ENCODE measurements at places on chromosomes 12 and 14. TPM values are rescaled to one million over a fixed set of nuclear protein-coding genes. Genes with fewer than 3 reads are reported as not detected.

GRCh38 chr12:90773491-90773890, 181.5 kb downstream of the CCER1 start:
- DNase-seq: no peak

DNA sequence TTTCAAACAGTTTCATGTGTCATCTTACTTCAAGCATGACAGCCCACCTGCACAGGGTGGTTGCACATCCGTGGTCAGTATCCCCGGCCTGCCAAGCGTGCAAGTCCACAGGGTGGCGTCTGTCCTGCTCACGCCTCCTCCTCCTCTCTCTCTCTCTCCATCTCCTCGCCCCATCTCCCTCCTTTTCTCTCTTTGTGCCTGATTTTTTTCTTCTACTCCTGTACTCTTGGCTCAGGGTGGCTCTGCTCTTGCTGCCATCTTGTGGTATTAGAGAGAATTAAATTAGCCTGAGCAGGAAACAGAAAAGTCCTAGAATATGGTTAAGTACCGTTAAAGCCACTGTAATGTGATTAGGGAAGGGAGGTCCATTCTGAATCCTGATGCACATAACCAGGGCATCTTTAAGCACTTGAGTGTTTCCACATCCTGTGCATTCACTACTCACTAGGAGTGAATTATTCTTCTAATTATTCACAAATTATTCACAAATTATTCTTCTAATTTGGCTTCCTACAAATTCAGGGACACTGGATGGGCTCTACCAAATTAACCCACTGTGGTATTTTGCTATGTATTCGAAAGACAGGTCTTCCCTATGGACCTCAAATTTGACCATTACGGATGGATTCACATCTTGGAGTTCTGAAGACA, 25.5 kb upstream of the DTX1 start:
- peak; percentile 66 for DNase-seq

EEA1 gene
- 17.2 TPM for total RNA-seq

GRCh38 chr14:98903371-98903770, 368.6 kb downstream of the BCL11B start:
- peak; percentile 88 for DNase-seq

SAMD4A gene
- 42.0 TPM for total RNA-seq

IFNG gene
- not detected for total RNA-seq

GRCh38 chr12:46831335-46832129, 5.7 kb upstream of the SLC38A4 start:
- no peak for DNase-seq

EXOC3L4 gene
- not detected for total RNA-seq

GRCh38 chr12:56585098-56585497, 45.0 kb downstream of the BAZ2A start:
- no peak for DNase-seq

DNA sequence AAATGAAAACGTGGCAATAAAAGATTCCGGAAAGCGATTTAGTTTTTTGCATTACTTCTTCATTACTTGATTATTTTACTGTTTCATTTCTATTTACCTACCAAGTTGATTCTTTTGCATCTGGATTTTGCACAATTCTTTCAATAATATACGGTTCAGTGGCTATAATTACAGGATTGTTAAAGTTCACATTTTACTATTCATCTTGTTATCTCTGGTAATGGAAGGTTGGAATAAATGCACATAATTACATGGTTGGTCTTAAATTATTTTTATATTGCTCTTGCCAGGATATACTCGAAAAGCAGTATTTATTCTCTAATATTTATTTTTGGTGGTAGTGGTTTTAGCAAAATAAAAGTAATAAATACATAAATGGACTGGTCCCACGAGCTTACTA, 837.9 kb downstream of the DIO2 start:
- no peak for DNase-seq

DNA sequence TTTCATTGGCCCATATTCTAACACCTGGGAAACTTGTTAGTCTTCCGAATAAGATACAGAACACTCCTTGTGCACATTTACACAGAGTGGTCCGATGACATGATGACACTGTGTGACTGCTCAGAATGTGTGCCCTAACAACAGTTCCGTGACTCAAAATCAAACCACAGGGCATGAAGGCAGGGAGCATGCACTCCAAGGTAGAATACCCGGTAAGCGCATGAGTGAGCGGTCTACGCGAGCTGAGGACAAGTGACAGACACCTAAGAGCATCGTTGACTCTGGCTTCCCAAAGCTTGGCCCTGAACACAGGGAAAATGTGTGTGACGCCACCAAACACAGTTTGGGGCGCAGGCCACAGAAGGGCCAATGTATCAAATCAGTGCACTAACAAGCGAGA, 18.6 kb downstream of the CLIP1 start:
- no peak for DNase-seq

- no peak for DNase-seq
Measured at GRCh38 chr14:105060751-105061427, 4.3 kb downstream of the GPR132 start.

TMEM121 gene
- 2.2 TPM for total RNA-seq

GRCh38 chr14:65382586-65382985, 29.9 kb upstream of the FUT8 start:
- no peak for DNase-seq

- no peak for DNase-seq
Measured at GRCh38 chr14:90503582-90503981, 106.8 kb downstream of the CALM1 start.

GRCh38 chr14:80992580-80992979, 37.2 kb downstream of the TSHR start:
- DNase-seq: no peak

AKAP6 gene
- 4.8 TPM for total RNA-seq

- peak; percentile 82 for DNase-seq
Measured at GRCh38 chr14:68884031-68885030, 91.5 kb upstream of the ZFP36L1 start.

DNA sequence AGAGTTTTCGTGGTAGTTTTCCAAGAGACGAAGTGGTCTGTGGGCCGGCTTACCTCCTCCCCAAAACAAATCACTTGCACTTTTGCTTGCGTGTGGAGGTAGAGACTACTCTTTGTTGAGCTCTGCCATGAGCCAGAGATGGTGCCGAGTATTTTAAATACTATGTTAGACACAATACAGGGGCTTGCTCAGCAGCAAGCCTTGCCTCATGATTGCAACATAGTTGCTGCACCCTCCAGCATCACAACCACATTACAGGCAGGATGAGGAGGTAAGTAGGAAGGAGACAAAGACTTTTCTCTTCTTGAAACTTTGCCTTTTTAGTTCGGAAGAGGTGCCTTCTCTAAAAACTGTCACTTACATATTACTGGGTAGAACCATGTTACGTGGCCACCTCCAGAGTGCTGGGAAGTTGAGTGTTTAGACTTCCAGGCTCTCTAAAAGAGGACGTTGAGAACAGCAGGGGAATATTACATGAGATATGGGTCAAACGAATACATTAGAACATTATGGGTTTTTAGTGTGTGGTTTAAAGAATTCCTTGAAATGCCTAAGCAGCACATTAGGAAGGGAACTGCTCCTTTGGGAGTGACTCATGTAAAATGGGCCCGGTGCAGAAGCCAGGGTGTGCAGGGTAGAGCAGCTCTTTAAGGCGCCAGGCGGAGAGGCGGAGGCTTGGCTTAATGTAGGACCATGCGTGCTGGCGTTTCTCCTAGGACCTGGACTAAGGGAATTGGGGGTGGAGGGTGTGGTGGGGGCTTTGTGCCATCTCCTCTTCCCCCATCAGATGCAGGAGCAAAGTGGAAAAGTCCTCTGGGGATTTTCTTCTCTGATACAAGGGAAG, 110.6 kb upstream of the PRMT8 start:
- no peak for DNase-seq

- DNase-seq: no peak
Measured at GRCh38 chr14:72701605-72702004, 192.3 kb downstream of the DPF3 start.

- no peak for DNase-seq
Measured at GRCh38 chr12:41684997-41685396, 459.7 kb downstream of the GXYLT1 start.

MYO1H gene
- not detected for total RNA-seq

DNA sequence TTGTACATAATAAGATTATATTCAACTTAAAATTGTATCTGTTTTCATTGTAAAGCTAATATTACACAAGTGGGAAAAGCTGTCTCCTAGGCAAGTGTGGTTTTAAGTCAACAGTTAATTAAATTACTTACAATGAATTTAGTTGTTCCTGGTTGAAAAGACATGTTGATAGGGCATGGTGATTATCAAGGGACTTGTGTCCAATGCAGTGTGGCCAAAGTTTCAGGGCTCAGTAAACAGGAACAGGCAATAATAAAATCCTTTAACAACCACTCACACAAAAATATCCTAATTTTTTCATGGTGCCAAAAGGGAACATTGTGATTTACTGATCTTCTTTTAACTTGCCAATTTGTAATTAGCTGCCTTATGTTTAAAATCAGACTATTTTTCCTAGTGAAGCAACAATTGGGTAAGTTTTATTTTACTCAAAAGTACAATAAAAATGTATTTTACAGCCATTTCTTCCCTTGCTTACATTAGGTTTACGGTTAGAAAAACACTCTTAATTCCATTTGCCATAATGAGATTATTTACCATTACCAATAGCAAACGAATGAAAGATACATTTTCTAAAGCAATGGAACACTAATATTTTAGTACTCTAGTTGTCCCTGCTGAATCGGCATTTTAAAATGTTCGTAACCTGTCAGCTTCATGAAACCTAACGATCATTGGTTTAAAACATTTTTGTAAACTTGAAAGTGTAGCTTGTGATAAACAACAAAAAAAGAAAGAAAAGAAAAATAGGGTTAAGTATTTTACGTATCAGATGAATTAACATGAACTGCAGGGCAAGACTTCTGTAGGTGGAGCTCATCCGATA, 1.8 kb upstream of the WNK1 start:
- no peak for DNase-seq

TMEM132D gene
- not detected for total RNA-seq

- DNase-seq: no peak
Measured at GRCh38 chr12:124642105-124642504, 74.7 kb upstream of the NCOR2 start.

CLEC6A gene
- not detected for total RNA-seq

DNA sequence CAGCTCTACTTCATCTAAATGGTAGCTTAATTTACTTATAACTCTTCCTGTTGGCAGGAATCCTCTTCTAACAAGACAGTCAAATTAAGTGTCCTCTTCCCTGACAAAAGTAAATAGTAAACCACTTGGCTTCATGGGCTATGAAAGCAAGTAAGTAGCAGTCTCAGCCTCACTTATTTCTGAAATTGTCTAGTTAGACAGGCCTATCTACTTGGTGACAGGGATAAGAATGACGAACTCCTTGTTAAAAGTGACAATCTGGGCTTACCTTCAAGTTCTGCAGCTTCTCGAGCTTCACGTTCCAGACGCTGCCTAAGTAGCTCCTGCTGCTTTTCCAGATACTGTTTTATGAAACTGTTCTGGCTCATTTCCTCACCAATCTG, 4.7 kb downstream of the ACIN1 start:
- no peak for DNase-seq

DNA sequence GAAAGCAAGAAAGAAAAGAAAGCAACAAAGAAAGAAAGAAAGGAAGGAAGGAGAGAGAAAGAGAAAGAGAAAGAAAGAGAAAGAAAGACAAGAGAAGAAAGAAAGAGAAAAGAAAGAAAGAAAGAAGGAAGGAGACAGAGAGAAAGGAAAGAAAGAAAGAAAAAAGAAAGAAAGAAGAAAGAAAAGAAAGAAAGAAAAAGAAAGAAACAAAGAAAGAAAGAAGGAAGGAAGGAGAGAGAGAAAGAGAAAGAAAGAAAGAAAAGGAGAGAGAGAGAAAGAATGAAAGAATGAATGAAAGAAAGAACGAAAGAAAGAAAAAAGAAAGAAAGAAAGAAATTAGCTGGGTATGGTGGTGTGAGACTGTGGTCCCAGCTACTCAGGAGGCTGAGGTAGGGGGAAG, 400.1 kb upstream of the MDGA2 start:
- DNase-seq: no peak

GRCh38 chr12:76260390-76260748, 87.8 kb downstream of the BBS10 start:
- DNase-seq: peak; percentile 62

GRCh38 chr12:112466011-112466422, 47.3 kb downstream of the PTPN11 start:
- no peak for DNase-seq

ATF7IP gene
- total RNA-seq: 41.0 TPM

PKP2 gene
- total RNA-seq: 42.3 TPM

LMNTD1 gene
- total RNA-seq: 0.33 TPM

GRCh38 chr12:117926391-117926899, 42.3 kb downstream of the KSR2 start:
- no peak for DNase-seq

DNA sequence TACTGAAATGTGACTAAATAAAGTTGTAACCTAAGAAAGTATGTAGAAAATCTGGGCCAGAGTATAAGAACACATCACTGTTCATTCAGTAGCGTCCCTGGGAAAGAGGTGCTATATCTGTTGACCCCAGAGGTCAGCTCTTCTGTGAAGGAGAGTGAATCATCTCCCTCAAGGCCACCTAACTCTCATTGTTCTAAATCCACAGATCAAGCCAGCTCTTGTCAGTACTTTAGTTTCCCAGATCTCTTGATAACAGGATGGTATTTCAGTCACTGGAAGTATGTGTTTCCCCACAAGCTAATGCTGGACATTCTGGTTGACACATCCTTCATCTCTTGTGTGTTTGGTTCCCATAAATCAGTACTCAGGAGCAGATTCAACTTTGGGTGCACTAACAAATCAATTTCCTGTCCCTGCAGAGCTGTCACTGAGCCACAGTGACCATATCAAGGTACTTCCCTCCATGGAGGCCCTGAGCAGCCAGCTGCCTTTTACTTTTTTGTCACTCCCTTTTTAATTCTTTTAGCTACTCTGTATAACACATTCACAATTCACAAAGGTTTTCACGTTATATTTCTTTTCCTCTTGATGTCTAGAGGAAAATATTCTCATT, 7.8 kb downstream of the KRT1 start:
- DNase-seq: peak; percentile 94

- no peak for DNase-seq
Measured at GRCh38 chr12:116161588-116161987, 115.9 kb downstream of the MED13L start.

DNA sequence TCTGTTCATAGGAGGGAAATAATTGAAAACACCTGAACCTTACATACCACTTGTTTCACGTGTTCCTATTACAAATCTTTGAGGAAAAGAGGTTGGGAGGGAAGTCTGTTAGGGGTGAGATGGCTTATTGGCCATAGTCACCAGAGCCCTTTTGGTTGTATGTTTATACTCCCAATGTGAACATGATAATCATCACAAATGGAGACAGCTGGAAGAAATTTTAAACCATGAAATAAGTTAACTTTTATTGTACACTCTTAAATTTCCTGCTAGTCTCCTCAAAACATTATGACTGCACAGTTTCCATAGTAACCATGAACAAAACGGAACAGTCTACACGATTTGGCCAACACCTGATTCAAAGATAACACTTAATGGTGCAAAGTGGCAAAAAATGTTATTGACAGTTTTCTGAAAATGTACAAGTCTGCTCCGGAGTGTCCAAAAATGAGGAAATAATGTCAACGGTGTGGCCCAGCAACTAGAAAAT, 56.9 kb downstream of the LMNTD1 start:
- DNase-seq: no peak

DNA sequence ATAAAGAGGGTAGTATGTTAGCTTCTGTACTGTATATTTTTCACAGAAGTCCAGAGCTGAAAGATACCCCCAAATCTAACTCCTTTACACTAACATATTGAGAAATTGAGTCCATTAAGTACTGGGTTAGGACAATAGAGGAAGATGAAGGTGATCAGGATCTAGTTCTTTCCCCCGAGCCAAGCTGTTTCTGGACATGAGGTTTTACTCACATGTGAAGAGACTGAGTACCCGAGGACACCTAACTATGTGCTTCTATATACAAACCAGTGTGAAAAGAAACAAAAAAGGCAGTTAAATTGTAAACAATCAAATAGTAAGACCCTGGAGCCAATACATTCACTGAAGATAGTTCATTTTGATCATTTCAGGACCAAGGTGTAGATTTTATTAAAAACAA, 3.8 kb upstream of the TRHDE start:
- no peak for DNase-seq
